ENCODE measurements at places on chromosomes 7 and 10.

DNA sequence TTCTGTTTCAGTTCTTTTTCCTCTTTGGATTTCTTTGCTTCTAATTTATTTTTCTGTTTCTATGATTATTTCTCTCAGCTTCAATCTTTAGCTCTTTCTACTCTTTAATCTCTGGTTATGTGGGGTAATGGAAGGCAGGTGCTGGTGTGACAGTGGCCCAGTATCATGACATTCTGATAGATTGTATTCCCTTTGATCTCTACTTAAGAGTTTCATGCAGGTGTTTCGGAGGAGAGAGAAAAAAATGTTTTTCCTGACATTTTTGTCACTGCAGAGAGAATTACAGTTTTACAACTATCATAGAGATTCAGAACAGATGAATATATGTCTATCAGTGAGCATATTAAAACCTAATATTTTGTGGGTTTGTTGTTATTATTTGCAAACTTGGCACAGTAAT is 524.9 kb downstream of the CNTNAP2 start:
- no peak overlapping the region for H3K4me3 ChIP-seq
- no peak overlapping the region for H3K27ac ChIP-seq
- H3K4me1 ChIP-seq: no peaks in the 10 kb centered on the region
- DNase-seq: no peak

- H3K27ac ChIP-seq: no peak overlapping the region
- no peaks in the 10 kb centered on the region for H3K4me1 ChIP-seq
- H3K4me3 ChIP-seq: no peak overlapping the region
Measured at GRCh38 chr7:156669035-156669828, 28.7 kb downstream of the RNF32 start.

DNA sequence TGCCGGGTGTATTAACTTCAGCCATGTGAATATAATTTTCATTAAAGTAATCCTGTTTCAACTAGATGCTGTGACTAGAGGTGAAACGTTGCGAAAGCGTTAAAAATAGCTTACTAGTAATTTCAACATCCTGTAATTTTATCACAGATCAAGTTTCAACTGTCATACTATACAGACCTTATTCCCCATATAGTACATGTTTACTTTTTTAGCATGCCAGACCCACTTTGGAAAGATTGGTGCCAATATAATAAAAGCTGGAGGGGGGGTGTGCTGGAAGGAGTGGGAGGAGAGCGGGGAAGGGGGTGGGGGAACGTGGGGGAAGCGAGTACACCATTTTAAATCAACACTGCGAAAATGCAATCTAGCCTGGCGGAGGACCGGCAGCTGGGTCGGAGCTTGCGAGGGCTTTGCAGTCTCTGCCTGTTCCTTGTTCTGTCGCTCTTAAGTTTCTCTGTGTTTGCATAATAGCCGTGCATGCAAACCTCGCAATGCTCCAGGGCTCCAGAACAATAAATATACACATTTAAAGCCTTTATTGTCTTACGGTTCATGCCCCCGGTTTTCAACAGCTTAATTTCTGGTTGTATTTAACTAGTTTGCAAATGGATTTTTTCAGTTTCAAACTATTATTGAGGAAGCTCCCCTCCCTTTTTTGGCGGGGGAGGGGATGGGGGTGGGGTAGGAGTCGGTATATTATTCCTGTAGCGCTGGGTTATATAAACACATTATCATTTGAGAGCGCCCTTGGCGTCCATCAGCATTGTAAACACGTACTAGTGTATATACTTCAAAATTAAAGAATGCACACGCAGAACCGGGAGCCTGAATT is 1.3 kb upstream of the ARID5B start:
- peak overlapping the region; percentile 72 for H3K4me3 ChIP-seq
- no peaks in the 10 kb centered on the region for H3K27me3 ChIP-seq
- H3K27ac ChIP-seq: peak overlapping the region; percentile 89
- peak; percentile 16 for DNase-seq
- peaks cover 25% of the 10 kb centered on the region for H3K4me1 ChIP-seq

DNA sequence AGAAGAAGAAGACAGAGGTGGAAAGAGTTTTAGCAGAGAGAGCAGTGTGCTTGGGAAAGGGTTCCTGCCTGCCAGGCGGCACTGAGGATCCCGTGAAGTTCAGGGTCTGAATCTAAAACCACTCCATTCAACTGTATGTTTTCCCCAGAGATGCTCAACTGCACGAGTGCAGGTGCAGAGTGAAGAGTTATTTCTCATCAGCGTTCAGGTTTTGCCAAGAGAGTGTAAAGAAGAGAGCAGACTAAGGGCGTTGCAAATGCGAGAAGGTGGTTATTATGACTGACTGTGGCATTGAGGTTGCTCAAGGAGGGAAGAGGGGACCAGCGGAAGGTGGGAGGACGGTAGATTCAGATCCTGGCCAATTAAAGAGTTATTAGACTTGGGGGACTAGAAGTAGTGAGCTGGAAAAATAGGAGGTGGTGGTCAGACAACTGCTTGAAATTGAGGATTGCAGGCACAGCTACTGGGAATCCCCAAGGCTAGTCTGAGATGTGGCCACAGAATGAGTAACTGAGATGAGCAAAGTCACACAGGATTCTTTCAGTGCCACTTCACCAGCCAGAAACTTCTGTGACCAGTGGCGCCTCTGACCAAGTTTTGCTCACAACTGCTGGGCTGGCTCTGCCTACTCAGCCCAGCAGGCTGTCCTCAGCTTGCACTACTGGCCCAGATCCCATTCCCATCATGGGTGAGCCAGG is 29.1 kb downstream of the STRA8 start:
- no peak for DNase-seq
- no peak overlapping the region for H3K27ac ChIP-seq
- H3K27me3 ChIP-seq: no peaks in the 10 kb centered on the region
- H3K4me3 ChIP-seq: no peak overlapping the region
- peaks cover 6% of the 10 kb centered on the region for H3K36me3 ChIP-seq

GRCh38 chr7:27636326-27637006 is 26.2 kb downstream of the HIBADH start:
- DNase-seq: peak; percentile 23
- H3K27ac ChIP-seq: peak overlapping the region; percentile 12
- no peaks in the 10 kb centered on the region for H3K36me3 ChIP-seq
- H3K4me1 ChIP-seq: peaks cover 5% of the 10 kb centered on the region
- H3K4me3 ChIP-seq: no peak overlapping the region

DNA sequence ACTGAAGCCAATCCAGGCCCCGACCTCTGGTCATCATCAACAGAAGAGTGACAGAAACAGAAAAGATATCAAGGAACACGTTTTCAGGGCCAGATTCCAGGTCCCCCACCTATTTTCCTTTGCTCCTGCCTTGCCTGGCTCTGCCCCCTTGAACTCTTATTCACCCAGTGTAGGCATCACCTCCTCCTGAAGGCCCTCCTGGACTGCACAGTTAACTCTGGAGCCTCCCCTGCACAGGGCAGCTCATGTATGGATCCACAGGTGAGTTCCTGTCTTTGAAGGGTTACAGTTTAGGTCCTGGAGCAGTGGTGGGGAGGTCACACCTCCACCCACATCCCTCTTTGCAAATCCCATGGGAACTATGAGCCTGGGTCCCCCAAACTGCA is 163.3 kb upstream of the TNRC18 start:
- no peak overlapping the region for H3K4me3 ChIP-seq
- H3K4me1 ChIP-seq: peaks cover 3% of the 10 kb centered on the region
- no peak overlapping the region for H3K27ac ChIP-seq
- DNase-seq: no peak

DNA sequence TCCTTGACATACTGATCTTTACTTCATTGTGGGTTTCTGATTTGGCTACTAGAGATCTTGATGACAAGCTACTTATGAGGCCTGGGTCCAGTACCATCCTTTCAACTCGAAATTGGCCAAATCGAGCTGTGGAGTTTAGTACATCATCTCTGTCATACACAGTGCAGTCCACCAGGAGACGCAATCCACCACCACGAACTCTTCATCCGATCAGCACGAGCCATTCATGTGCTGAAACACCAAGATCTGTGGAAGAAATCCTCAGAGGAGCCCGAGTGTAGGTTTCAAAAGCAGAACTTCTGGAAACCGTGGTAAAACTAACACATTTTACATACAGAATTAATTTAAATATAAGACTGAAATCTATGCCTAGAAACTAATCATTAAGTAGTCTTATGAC is 14.2 kb downstream of the DNAJC9 start:
- H3K27me3 ChIP-seq: no peaks in the 10 kb centered on the region
- no peak overlapping the region for H3K27ac ChIP-seq
- DNase-seq: no peak
- no peak overlapping the region for H3K4me3 ChIP-seq

GRCh38 chr7:51062222-51062987 is 254.2 kb downstream of the COBL start:
- H3K27me3 ChIP-seq: no peaks in the 10 kb centered on the region
- no peaks in the 10 kb centered on the region for H3K36me3 ChIP-seq
- DNase-seq: no peak

DNA sequence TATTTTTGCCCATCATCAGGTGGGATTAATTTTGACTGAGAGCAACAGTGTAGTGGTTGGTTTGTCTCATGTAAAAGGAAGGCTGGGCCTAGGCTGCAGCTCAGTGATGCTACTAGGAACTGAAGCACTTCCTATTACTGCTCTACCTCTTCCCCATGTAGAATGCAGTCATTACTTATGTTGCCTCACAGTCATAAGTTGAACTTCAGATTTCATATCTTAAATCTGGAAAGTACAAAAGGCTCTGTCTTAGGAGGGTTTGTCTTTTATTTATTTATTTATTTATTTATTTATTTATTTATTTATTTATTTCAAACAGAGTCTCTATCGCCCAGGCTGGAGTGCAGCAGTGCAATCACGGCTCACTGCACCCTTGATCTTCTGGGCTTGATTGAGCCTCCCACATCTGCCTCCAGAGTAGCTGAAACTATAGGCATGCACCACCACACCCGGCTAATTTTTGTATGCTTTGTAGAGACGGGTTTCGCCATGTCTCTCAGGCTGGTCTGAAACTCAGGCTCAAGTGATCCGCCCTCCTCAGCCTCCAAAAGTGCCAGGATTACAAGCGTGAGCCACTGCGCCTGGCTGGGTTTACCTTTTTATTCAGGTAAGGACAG is 721.7 kb upstream of the GALNT17 start:
- no peak for DNase-seq
- no peaks in the 10 kb centered on the region for H3K36me3 ChIP-seq
- no peaks in the 10 kb centered on the region for H3K4me1 ChIP-seq
- H3K4me3 ChIP-seq: no peak overlapping the region

DNA sequence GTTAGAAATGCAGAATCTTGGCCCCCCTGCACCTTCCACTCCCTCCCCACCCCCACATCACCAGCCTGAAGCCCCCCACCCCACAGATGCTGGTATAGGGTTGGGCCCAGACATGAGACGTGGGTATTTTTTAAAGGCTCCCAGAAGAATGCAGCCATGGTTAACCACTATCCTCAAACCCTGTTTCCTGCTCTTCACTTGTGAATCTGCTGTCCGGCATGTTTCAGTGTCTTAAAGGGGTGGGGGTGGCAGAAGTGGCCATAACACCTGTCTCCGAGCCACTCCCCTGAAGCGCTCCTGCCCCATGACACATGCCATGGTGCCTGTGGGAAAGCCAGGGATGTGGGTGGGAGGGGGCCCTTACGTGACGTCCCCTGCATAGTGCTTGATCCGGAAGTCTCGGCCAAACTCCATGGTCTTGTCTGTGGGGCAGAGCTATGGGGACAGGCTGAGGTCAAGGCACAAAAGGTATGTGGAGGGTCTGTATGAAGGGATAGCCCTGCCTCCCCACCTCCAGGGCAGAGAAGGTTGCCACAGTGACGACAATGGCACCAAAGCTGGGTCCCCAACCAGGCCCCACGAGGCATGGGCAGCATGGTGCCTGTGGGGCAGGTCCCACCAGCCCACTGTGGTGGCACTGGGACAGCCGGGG is 9.6 kb downstream of the MYO1G start:
- H3K36me3 ChIP-seq: no peaks in the 10 kb centered on the region
- H3K27me3 ChIP-seq: no peaks in the 10 kb centered on the region
- no peak for DNase-seq
- no peak overlapping the region for H3K4me3 ChIP-seq

GRCh38 chr10:71921324-71922027 is 42.7 kb upstream of the CHST3 start:
- no peaks in the 10 kb centered on the region for H3K27me3 ChIP-seq
- no peak for DNase-seq
- H3K27ac ChIP-seq: no peak overlapping the region

DNA sequence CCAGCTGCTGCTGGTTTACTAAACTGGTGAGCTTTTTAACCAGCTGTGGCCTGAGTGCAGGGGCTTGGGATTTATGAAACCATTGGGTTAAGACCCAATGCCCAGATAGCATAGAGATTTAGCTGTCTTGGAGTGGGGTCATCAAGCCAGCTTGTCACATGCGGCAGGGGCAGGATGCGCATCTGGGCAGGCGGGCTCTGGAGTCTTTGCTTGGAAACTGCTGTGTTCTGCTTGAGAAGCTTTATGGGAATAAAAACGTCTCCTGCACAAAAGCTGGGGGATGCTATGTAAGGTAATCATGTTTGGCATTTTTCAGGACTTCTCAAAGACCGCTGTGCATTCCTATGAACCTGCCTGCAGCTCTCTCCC is 136.3 kb downstream of the MAPK8 start:
- DNase-seq: no peak
- no peak overlapping the region for H3K4me3 ChIP-seq
- no peaks in the 10 kb centered on the region for H3K4me1 ChIP-seq
- no peak overlapping the region for H3K27ac ChIP-seq

DNA sequence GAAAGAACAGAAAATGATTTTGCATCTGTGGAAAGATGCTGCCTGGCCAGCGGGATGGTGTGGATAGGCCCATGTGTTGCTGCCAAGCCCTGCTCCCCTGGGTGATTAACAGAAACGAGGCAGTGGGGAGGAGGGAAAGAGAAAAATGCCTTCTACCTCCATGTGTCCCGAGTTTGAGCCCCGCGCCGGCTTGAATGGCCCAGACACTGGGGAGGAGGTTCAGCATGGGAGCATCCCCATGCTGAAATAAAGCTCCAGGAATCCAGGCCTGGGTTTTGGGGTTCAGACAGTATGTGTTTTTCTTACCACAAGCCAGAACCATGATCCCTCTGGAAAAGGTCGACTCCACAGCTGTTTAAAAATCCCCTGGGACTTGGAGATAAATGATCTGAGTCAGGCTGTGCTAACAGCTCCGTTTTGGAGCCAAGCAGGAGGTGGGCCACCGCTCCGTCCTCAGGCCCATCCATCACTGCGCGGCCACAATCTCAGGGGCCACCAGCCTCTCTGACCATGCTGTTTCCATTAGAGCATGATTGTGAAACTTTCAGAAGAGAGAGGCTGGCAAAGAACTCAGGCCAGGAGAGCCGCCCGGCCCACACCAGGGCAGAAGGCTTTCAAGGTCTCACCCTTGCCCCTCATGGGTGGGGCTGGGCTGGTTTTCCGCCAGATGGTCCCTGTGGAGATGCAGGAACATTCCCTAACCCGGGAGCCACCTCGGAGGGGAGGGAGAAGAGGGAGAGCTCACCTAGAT is 299.7 kb downstream of the ZEB1 start:
- H3K27ac ChIP-seq: peak overlapping the region; percentile 55
- DNase-seq: peak; percentile 57
- H3K4me3 ChIP-seq: no peak overlapping the region
- no peaks in the 10 kb centered on the region for H3K27me3 ChIP-seq
- H3K36me3 ChIP-seq: no peaks in the 10 kb centered on the region
